ENCODE measurements at places on chromosomes 7 and 10.

GRCh38 chr10:90289037-90289436 is 568.8 kb downstream of the HTR7 start:
- DNase-seq, result no peak

- no peak for DNase-seq
Observed at GRCh38 chr7:50217821-50218281, 86.7 kb upstream of the IKZF1 start.

- DNase-seq, result no peak
Observed at GRCh38 chr7:85765698-85766298, 578.9 kb upstream of the SEMA3D start.

DNA sequence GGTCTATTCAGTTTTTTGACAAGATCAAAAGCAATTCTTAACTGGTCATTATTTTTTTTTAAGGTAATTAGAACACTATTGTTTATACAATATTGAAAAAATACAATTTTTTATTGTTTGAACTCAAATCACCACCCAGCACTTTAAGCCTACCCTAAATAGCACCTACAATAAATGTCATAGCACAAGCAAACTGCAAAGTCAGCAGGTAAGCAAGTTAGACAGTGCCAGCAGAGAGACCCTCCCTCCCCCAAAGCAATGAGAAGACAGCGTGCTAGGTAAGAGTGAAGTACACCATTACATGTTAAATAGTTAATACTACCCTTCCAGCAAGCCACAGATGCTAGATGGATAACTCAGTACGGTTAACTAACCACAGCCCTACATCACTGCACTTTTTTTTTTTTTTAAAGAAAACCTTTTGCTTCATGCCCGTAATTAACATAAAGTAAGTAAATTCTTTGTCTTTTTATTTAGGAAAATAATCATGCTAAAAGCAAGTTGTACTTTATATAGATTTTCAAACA is 120.0 kb downstream of the UBE2H start:
- DNase-seq, result no peak

GRCh38 chr10:71912431-71912830 is 51.8 kb upstream of the CHST3 start:
- no peak for DNase-seq

DNA sequence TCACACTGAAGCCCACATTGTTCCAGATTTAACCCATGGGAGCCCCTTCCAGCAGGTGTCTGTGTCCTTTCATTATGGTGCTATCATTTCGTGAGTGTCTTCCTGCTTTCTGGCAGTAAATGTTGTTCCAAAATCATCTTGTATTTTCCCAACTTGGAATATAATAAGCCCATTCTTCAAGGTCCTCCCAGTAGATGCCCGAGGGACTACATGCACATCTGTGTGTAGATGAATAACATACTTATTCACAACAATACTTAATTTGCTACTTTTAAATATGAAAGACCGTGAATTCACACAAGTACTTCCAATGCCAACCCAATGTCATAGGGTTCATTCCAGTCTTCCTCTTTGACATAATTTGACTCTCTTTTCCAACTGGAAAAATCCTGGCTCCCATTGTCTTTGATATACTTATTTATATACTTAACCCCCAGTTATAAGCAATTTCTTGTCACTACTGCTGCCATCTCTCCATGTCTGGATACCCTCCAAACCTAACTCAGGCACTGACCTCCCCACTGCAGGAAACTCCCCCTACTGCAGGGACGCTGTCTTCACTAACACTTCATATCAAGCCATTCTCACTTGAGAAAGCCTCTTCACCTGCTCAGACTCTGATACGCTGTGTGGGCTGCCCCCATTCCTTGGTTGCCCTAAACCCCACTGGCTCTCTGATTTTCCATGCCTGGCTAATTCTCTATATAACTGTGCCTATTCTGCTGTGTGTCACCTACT is 1119.2 kb downstream of the CNTNAP2 start:
- no peak for DNase-seq

GRCh38 chr7:140541513-140542227 is 62.4 kb upstream of the MKRN1 start:
- no peak for DNase-seq

DNA sequence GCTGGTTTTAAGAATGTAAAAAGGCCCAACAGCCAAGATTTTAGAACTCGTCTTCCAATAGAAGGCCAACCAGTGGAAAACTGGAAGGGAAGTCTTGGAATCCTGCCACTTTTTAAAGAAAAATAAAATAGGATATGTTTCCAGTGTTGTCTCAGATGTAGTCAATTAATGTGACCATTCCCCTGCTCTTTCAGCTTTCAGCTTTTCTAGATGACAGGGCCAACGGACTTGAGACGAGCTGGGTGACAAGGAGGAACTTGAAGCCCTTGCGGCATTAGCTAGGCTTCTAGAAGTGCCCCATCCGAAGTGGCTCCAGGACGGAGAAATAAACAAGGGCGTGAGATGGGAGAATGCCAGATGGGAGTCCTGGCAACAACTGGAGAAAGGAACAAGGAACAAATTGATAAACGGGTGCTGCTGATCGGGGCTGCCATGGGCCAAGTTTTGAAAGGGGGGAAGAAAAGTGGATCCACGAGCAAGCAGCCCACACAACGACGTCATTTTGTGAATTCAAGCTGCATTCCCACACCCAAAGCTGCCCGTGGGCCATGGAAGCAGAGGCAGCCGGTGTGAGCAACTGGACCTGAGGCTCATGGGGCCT is 42.3 kb downstream of the CTBP2 start:
- no peak for DNase-seq

DNA sequence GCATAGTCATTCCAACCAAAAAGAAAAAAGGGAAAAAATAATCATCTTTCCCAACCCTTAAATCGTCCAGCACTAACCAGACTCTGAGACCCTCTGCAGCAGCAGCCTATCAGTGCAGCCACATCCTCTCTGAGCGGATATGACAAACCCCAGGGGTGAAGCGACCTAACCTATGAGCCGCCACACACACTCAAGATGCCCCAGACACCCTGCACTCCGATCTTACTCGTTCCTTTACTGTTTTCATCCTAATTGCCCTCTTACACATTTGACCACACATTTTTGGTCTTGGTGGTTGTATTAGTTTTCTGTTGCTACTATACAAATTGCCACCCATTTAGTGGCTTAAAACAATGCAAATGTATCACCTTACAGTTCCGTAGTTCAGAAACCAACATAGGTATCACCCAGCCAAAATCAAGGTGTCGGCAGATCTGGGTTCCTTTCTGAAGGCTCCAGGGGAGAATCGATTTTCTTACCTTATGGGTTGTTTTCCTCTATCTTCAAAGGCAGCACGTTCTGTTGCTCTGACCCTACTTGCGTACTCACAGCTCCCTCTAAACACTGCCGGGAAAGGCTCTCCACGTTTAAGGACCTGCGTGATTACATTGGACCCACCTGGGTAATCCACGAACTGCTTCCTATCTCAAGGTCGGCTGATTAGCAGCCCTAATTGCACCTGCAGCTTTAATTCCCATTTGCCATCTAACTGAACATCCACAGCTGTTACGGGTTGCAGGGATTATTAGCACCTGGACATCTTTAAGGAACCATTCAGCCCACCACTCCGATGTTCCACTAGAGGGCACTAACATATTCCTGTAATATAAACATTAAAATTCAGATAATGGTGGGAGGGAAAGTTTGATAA is 37.3 kb upstream of the PRSS1 start:
- DNase-seq, result no peak

DNA sequence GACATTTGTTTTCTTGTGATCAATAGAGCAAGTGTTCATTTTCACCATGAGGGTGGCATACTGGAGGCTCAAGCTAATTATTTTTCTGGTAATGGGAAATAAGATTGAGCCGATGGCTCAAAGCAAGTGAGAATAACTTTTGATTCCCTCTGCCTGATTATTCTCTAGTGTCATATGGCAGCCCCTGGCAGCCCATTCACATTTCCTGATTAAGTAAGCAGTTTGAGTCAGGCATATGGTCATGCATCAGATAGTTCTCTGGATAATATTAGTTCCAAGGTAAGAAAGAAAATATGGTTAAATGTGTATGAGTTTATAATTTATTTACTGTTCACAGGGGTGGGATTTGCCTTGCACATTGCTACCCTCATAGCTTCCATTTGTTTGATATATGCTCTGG is 109.2 kb downstream of the DYNC1I1 start:
- no peak for DNase-seq

Measured in stimulated activated CD8-positive, alpha-beta memory T cell treated with anti-CD3 and anti-CD28 coated beads, Interleukin-7, amount 100 ng/mL, for 1 hour (primary cell).